Right ventricle myocardium superior (tissue), 1 donor: ENCODE measurements at places on chromosomes 13 and 19. TPM values are rescaled to one million over a fixed set of nuclear protein-coding genes. Genes with fewer than 3 reads are reported as not detected.

DNA sequence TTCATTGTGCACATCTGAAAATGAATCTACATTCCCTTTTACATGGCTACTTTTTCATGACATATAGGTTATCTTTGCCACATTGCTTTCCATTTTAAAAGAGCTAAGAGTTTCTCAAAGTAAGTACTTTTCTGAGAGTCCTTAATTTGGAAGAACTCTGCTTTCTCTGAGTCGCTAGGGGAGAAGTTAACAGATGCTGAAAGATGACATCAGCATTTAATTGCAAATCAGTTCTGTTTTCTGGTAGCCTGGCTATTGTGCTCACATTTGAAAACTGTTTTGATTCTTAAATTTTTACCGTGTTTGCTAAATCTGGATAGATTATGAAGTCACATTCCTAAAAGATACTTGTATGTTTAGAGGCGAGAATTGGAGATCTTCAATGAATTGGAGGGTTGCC is 107.7 kb upstream of the C1QTNF9B start:
- no peak for DNase-seq

DNA sequence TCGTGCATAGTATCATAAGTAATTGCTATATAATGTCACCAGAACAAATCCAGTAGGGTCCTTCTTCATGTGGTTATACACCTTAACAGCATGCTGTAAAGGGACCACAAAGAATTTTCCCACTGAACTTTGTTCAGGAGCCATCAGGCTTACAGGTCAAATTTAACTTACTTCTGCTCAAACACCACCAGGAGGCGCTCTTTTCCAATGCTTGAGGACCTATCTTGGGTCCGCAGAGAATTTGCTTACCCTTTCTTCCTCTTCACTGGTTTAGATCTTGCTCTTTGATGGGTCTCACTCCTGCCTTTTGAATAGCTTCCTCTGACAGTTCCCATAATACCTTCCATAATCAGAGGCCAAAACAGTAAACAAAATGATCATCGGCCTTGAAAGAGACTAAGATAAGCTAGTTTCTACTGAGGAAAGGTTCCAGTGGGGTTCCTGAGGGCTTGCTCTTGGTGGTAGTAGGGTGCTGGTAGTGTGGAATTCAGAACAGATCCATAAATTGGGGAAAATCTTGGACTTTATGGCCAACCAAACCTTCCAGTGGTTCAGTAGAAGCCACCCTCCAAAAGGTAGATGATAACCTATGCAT is 37.4 kb downstream of the SCGB2B2 start:
- DNase-seq = no peak

DNA sequence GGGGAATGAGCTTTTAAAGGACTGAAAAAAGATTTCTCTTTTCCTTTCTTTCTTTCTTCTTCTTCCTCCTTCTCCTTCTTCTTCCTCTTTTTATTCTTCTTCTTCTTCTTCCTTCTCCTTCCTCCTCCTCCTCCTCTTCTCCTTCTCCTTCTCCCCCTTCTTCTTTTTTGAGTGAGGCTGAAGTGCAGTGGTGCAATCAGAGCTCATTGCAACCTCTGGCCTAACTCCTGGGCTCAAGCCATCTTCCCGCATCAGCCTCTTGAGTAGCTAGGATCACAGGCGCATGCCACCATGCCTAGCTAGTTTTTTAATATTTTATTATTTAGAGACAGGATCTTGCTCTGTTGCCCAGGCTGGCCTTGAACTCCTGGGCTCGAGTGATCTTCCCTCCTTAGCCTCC is 120.9 kb upstream of the KL start:
- no peak for DNase-seq

DNA sequence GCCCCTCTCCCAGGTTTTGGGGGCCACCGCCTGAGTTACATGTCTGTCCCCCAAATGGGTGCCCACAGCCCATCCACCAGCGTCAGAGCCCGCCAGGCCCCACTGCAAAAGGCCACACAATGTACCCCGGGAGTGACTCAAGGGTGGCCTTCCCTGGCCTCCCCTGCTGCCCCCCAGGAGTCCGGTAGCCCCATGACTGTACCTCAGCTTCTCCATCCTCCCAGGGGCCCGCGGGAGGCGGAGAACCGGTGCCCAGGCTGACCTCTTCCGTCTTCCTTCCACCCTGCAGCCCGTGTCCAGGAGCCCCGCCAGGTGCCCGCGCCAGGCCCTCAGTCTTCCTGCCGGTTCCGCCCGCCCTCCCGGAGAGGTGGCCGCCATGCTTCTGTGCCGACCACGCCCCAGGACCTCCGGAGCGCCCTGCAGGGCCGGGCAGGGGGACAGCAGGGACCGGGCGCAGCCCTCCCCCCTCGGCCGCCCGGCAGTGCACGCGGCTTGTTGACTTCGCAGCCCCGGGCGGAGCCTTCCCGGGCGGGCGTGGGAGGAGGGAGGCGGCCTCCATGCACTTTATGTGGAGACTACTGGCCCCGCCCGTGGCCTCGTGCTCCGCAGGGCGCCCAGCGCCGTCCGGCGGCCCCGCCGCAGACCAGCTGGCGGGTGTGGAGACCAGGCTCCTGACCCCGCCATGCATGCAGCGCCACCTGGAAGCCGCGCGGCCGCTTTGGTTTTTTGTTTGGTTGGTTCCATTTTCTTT is 10.3 kb downstream of the CBARP start:
- DNase-seq = no peak

Gene KCTD12
- total RNA-seq = 34.7 TPM

Gene PSG7
- not detected for total RNA-seq
